ENCODE measurements at places on chromosomes 16 and 17. TPM values are rescaled to one million over a fixed set of nuclear protein-coding genes. Genes with fewer than 3 reads are reported as not detected.

GRCh38 chr16:54144572-54144947 is 142.0 kb downstream of the IRX3 start:
- H3K27ac ChIP-seq = no peak overlapping the region
- no peaks in the 10 kb centered on the region for H3K4me1 ChIP-seq
- H3K4me3 ChIP-seq = no peak overlapping the region
- peaks cover 18% of the 10 kb centered on the region for H3K27me3 ChIP-seq
- no peak for DNase-seq

GRCh38 chr17:79216391-79216790 is 141.8 kb downstream of the ENGASE start:
- no peak overlapping the region for H3K4me3 ChIP-seq
- no peak overlapping the region for H3K27ac ChIP-seq
- no peaks in the 10 kb centered on the region for H3K36me3 ChIP-seq
- DNase-seq = no peak
- H3K4me1 ChIP-seq = peaks cover 5% of the 10 kb centered on the region

GRCh38 chr16:48321317-48322036 is 63.7 kb downstream of the SIAH1 start:
- H3K4me3 ChIP-seq = no peak overlapping the region
- peaks cover 51% of the 10 kb centered on the region for H3K4me1 ChIP-seq
- H3K27me3 ChIP-seq = no peaks in the 10 kb centered on the region
- no peak overlapping the region for H3K27ac ChIP-seq

GRCh38 chr16:7268182-7268581 is 64.5 kb upstream of the RBFOX1 start:
- no peaks in the 10 kb centered on the region for H3K36me3 ChIP-seq
- H3K4me1 ChIP-seq = no peaks in the 10 kb centered on the region
- peak; percentile 4 for DNase-seq
- H3K27me3 ChIP-seq = no peaks in the 10 kb centered on the region

DNA sequence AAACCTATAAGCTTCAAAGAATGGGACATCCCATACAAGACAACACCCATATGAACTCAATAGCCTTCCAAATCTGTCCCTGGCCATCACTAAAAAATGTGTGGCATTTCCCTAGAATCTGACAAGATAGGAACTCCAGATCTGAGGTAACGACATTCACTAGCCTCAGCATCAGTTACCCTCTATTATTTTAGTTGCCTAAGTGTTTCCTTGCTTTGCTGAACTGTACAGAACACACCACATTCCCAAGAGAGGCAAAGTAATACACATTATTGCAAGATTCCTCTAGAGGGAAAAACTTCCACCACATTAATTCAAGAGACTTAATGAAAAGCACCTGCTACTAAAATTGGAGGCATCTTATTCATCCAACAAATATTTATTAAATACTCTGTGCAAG is 5.0 kb downstream of the LSM12 start:
- H3K27me3 ChIP-seq = no peaks in the 10 kb centered on the region
- no peak for DNase-seq
- no peak overlapping the region for H3K27ac ChIP-seq
- no peak overlapping the region for H3K4me3 ChIP-seq
- peaks cover 46% of the 10 kb centered on the region for H3K4me1 ChIP-seq
- H3K36me3 ChIP-seq = peaks cover 45% of the 10 kb centered on the region

DNA sequence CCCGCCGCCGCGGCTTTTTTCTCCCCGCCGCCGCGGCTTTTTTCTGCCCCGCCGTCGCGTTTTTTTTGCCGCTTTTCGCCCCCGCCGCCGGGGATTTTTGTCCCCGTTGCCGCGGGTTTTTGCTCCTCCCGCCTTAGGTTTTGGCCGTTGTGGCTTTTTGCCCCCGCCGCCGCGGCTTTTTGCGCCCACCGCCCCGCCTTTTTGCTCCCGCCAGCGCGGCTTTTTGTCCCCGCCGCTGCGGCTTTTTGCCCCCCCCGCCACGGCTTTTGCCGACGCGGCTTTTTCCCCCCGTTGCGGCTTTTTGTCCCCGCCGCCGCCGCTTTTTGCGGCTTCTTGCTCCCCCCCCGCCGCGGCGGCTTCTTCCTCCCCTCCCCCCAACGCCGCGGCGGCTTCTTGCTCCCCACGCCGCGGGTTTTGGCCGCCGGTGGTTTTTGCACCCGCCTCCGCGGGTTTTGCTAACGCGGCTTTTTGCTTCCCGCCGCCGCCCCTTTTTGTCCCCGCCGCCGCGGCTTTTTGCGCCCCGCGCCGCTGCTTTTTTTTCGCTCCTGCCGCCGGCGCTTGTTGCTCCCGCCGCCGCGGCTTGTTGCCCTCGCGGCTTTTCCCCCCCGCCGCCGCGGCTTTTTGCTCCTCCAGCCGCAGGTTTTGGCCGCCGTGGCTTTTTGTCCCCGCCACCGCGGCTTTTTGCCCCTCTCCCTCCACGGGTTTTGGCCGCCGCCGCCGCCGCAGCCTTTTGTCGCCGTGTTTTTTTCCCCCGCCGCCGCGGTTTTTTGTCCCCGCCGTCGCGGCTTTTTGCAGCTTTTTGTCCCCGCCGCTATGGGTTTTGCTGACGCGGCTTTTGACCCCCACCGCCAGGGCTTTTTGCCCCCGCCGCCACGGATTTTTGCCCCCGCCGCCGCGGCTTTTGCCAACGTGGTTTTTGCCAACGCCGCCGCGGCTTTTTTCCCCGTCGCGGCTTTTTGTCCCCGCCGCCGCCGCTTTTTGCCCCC is 150.3 kb downstream of the KCNJ18 start:
- DNase-seq = no peak
- no peak overlapping the region for H3K27ac ChIP-seq
- peaks cover 3% of the 10 kb centered on the region for H3K36me3 ChIP-seq
- peaks cover 12% of the 10 kb centered on the region for H3K27me3 ChIP-seq
- H3K4me3 ChIP-seq = no peak overlapping the region
- H3K4me1 ChIP-seq = no peaks in the 10 kb centered on the region

GRCh38 chr16:9039210-9039609 is 52.2 kb upstream of the HAPSTR1 start:
- H3K4me3 ChIP-seq = no peak overlapping the region
- H3K36me3 ChIP-seq = no peaks in the 10 kb centered on the region
- no peaks in the 10 kb centered on the region for H3K27me3 ChIP-seq
- no peaks in the 10 kb centered on the region for H3K4me1 ChIP-seq
- no peak overlapping the region for H3K27ac ChIP-seq

DNA sequence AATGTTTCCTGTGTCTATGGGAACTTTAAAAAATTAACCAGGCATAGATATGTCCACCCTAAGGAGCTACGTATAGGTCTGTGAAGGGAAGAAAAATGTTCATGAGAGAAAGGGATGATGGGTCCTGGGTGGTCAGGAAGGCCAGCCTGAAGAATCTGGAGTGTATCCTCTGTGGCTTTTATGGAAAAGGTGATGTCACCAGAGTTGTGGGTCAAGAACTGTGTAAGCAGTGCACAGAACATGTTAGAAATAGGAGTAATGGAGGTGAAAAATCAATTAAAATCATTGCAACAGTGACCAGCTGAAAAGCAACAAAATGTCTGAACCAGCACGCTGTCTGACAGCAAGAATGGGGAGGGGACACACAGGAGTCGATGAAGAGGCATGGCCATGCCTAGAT is 68.5 kb downstream of the USP31 start:
- peaks cover 8% of the 10 kb centered on the region for H3K4me1 ChIP-seq
- H3K36me3 ChIP-seq = peaks cover 32% of the 10 kb centered on the region
- DNase-seq = no peak
- no peak overlapping the region for H3K27ac ChIP-seq
- no peaks in the 10 kb centered on the region for H3K27me3 ChIP-seq

DNA sequence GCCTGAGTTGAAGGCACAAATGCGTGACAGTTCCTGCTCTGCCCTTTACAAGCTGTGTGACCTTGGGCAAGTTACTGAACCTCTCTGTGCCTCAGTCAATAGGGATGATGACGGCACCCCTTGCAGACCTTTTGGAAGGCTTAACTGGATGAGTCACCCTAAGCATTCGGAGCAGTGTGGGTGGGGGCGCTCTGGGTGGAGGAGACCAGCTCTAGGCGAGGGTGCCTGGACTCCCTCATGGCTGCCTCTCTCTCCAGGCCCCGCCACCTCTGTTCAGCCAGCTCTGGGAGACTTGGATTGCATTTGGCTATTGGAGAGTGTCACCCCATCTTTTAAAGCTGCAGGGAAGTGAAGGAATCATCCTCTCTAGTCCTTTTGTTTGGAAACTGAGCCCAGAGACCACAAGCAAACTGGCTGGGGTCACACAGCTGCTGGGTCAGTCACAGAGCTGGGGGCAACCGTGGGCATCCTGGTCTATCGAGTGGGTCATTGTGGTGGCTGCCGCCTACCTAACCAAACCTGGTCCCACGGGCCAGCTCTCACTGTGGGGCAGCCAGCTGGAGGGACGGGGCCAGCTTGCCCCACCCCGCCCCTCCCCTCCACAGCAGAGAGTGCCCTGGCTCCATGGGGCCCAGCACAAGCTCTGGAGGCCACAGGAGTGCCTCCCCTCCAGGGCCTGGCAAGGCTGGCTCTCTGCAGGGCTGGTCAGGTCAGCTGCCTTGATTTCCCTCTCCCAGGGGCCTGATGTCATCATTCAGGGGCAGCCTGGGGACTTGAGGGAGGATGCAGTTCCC is 20.2 kb upstream of the GSE1 start:
- DNase-seq = no peak
- H3K27ac ChIP-seq = no peak overlapping the region
- H3K4me3 ChIP-seq = no peak overlapping the region
- H3K36me3 ChIP-seq = peaks cover 4% of the 10 kb centered on the region
- H3K27me3 ChIP-seq = no peaks in the 10 kb centered on the region

DNA sequence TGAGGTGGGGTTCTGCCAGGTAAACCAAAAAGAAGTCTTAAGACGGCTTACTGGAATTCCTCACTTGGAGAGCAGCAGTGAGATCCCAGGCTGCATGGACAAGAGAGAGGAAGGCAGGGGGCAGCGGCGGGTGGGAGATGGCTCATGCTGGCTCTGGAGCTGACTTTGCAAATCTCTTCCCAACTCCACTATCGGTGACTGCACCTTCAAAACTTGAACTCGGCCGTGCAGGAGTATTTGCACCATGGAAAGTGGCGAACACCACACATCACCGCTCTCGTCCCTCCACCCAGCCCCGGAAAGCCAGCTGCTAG is 16.7 kb downstream of the CA5A start:
- H3K4me1 ChIP-seq = peaks cover 3% of the 10 kb centered on the region
- DNase-seq = no peak
- H3K36me3 ChIP-seq = no peaks in the 10 kb centered on the region
- no peaks in the 10 kb centered on the region for H3K27me3 ChIP-seq
- H3K4me3 ChIP-seq = no peak overlapping the region

DNA sequence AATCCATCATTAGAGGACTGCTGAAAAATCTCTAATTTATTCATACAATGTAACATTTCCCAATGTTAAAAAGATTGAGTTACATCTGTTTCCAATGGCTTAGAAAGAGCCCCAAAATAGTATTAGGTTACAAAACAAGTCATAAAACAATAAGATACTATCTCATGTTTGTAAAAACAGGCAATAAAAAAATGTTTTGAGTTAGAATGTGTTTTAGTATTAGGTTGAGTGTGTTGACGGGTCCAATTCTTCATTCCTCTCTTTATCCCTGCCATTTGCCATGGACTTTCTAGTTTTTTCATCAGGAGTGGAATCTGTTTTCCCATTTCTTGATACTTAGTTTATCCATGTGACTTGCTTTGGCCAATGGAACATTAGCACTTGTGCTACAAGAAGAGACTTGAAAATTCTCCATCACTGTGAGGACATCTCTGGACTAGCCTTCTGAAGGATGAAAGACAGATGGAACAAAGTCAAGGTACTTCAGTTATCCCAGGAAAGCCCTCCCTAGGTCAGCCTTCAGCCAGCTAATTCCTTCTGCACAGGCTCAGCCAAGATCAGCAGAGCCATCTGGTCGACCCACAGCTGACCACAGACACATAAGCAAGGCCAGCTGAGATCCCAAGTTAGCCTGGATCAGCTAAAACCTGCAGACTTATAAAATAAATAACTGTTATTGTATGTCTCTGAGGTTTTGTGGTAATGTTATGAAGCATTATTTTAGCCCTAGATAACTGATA is 83.3 kb downstream of the HS3ST3A1 start:
- H3K36me3 ChIP-seq = no peaks in the 10 kb centered on the region
- no peak for DNase-seq
- no peak overlapping the region for H3K4me3 ChIP-seq
- H3K27ac ChIP-seq = no peak overlapping the region
- H3K4me1 ChIP-seq = no peaks in the 10 kb centered on the region
- no peaks in the 10 kb centered on the region for H3K27me3 ChIP-seq

DNA sequence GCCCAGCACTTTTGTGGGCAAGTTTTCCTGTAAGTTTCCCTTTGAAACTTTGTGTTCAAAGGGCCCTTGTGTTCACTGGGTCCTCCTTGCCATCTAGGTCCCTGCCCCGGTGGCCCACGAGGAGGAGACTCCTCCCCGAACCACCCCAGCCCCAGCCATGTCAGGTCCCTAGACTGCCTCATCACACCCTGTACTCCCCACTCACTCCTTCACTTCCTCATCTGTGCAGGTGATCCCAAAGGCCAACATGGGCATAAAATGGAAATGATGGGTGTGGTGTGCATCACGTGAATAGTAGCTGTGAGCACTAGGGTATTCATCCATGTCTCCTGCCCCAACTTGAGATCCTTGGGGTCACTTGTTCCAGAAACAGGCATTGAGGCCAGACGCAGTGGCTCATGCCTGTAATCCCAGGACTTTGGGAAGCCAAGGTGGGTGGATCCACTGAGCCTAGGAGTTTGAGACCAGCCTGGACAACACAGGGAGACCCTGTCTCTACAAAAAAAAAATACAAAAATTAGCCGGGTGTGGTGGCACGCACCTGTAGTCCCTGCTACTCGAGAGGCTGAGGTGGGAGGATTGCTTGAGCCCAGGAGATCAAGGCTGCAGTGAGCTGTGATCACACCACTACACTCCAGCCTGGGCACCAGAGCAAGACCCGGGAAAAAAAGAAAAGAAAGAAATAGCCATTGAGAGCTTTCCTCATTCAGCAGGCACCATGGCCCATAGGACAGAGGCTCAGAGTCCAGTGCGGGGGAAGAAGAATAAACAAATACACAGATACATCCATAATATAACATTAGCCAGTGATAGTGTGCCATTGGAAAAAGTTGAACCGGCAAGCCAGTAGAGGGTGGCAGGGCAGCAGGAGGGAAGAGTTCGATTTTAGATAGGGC is 74.5 kb downstream of the KATNIP start:
- no peak for DNase-seq
- peaks cover 3% of the 10 kb centered on the region for H3K36me3 ChIP-seq
- H3K4me3 ChIP-seq = no peak overlapping the region
- H3K27ac ChIP-seq = no peak overlapping the region
- H3K4me1 ChIP-seq = no peaks in the 10 kb centered on the region

- DNase-seq = no peak
- H3K4me1 ChIP-seq = peaks cover 8% of the 10 kb centered on the region
- no peak overlapping the region for H3K4me3 ChIP-seq
- H3K36me3 ChIP-seq = peaks cover 2% of the 10 kb centered on the region
Observed at GRCh38 chr17:79788989-79789942, 7.6 kb downstream of the CBX8 start.

CLEC3A gene
- not detected for total RNA-seq

APOBR gene
- total RNA-seq = 0.77 TPM

SMURF2 gene
- total RNA-seq = 9.6 TPM

KRT32 gene
- total RNA-seq = not detected

CLEC10A gene
- not detected for total RNA-seq

AOC3 gene
- 2.6 TPM for total RNA-seq

MT1F gene
- 5.4 TPM for total RNA-seq

OR1A1 gene
- not detected for total RNA-seq

All from activated naive CD4-positive, alpha-beta T cell treated with anti-CD3 and anti-CD28 coated beads for 36 hours (primary cell).